Activated B cell treated with CpG ODN at 0.5 μM for 24 hours (primary cell): ENCODE measurements at places on chromosomes 5 and 9. TPM values are rescaled to one million over a fixed set of nuclear protein-coding genes. Genes with fewer than 3 reads are reported as not detected.
A peak's percentile ranks its signal among the peaks of the same experiment; 100 is the strongest.

Gene C9orf152
- total RNA-seq: not detected in 2 replicates

Gene TMEFF1
- 0.29 TPM in 1 of 2 replicates, not detected in the other for total RNA-seq

Gene RASGRF2
- 0.22 and 0.64 TPM in 2 replicates for total RNA-seq

Gene FNIP1
- 29.8 and 34.0 TPM in 2 replicates for total RNA-seq

Gene TAS2R1
- not detected in 2 replicates for total RNA-seq

Gene TRPM6
- total RNA-seq: not detected in 2 replicates

Gene OLFML2A
- total RNA-seq: 0.73 and 0.78 TPM in 2 replicates

Gene OMD
- not detected in 2 replicates for total RNA-seq

GRCh38 chr5:41955432-41956024 lies 30.4 kb downstream of the FBXO4 start:
- no peaks in the 10 kb centered on the region for H3K27me3 ChIP-seq
- no peak for DNase-seq
- no peaks in the 10 kb centered on the region for H3K4me1 ChIP-seq
- no peak overlapping the region for H3K27ac ChIP-seq
- H3K36me3 ChIP-seq: no peaks in the 10 kb centered on the region
- H3K4me3 ChIP-seq: no peak overlapping the region

- H3K4me1 ChIP-seq: no peaks in the 10 kb centered on the region
- peaks cover 21% of the 10 kb centered on the region for H3K27me3 ChIP-seq
- H3K27ac ChIP-seq: no peak overlapping the region
- H3K4me3 ChIP-seq: no peak overlapping the region
- H3K36me3 ChIP-seq: no peaks in the 10 kb centered on the region
Observed at GRCh38 chr5:176180339-176180738, 57.9 kb upstream of the SIMC1 start.

GRCh38 chr5:72623936-72624335 lies 116.7 kb upstream of the ZNF366 start:
- H3K27ac ChIP-seq: no peak overlapping the region
- H3K4me3 ChIP-seq: no peak overlapping the region
- no peaks in the 10 kb centered on the region for H3K36me3 ChIP-seq
- no peak for DNase-seq
- H3K27me3 ChIP-seq: peaks cover 21% of the 10 kb centered on the region

DNA sequence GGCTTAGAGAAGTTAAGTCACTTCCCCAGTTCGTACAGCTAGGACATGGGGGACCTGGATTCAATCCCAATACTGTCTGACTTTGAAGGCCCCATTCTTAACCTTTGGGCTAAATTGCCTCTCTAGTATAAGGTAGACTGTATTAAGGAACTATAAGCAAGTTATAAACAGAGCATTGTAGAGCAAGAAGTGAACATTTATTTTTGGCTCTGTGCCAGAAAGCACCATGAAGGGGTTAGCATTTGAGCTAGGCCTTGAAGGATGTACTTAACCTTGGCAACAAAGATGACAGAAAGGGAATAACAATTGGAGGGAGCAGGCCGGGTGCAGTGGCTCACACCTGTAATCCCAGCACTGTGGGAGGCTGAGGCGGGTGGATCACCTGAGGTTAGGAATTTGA lies 32.8 kb downstream of the GALNT10 start:
- H3K4me3 ChIP-seq: no peak overlapping the region
- H3K36me3 ChIP-seq: peaks cover 37% of the 10 kb centered on the region
- no peak for DNase-seq
- peak overlapping the region; percentile 51 for H3K27ac ChIP-seq
- peaks cover 37% of the 10 kb centered on the region for H3K4me1 ChIP-seq

DNA sequence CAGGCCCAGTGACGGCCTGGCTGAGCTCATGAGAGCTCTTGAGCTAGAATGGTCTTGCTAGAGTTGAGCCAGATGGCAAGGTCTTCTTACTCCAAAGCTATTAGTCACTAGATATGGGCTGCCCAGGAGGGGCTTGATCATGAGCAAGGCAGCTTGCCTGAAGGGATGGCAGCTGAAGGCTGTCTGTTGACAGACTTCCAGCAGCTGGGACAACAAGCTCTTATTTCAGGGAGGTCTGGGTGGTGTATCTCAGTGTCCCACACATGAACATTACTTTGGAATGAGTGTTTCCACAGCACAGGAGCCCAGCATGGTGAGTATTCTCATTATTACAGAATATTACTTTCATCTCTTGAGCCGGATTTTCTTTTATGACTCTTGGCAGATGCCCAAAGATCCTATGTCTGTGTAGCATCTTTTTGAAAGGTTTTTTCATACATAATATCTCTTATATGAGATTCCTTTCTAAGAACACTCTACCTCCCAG lies 414.1 kb downstream of the ARHGEF28 start:
- H3K4me1 ChIP-seq: no peaks in the 10 kb centered on the region
- H3K4me3 ChIP-seq: no peak overlapping the region
- H3K36me3 ChIP-seq: no peaks in the 10 kb centered on the region

- no peak for DNase-seq
- H3K27me3 ChIP-seq: no peaks in the 10 kb centered on the region
- no peaks in the 10 kb centered on the region for H3K36me3 ChIP-seq
- no peak overlapping the region for H3K4me3 ChIP-seq
Observed at GRCh38 chr9:18331310-18331684, 142.7 kb upstream of the ADAMTSL1 start.

DNA sequence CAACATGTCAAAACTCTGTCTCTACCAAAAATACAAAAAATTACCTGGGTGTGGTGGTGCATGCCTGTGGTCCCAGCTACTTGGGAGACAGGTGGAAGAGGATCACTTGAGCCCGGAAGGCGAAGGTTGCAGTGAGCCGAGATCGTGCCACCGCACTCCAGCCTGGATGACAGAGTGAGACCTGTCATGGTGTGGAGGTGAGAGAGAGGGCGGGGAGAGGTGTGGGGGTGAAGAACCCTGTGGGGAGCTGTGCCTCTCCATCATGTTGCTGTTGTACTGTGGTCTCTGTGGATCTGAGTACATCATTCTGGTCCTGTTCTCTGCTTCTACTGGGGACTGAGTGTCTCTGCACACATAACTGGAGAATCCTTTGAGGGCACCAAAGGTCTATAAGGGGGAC lies 11.3 kb upstream of the SLC34A1 start:
- no peaks in the 10 kb centered on the region for H3K27me3 ChIP-seq
- no peak for DNase-seq
- H3K27ac ChIP-seq: peak overlapping the region; percentile 24
- peaks cover 31% of the 10 kb centered on the region for H3K36me3 ChIP-seq
- H3K4me1 ChIP-seq: peaks cover 50% of the 10 kb centered on the region
- H3K4me3 ChIP-seq: no peak overlapping the region

- H3K27ac ChIP-seq: no peak overlapping the region
- H3K4me3 ChIP-seq: no peak overlapping the region
- DNase-seq: no peak
- H3K4me1 ChIP-seq: no peaks in the 10 kb centered on the region
- H3K27me3 ChIP-seq: peaks cover 3% of the 10 kb centered on the region
Observed at GRCh38 chr5:126253406-126253805, 169.8 kb upstream of the GRAMD2B start.
